ENCODE measurements at places on chromosomes 2 and 18.

DNA sequence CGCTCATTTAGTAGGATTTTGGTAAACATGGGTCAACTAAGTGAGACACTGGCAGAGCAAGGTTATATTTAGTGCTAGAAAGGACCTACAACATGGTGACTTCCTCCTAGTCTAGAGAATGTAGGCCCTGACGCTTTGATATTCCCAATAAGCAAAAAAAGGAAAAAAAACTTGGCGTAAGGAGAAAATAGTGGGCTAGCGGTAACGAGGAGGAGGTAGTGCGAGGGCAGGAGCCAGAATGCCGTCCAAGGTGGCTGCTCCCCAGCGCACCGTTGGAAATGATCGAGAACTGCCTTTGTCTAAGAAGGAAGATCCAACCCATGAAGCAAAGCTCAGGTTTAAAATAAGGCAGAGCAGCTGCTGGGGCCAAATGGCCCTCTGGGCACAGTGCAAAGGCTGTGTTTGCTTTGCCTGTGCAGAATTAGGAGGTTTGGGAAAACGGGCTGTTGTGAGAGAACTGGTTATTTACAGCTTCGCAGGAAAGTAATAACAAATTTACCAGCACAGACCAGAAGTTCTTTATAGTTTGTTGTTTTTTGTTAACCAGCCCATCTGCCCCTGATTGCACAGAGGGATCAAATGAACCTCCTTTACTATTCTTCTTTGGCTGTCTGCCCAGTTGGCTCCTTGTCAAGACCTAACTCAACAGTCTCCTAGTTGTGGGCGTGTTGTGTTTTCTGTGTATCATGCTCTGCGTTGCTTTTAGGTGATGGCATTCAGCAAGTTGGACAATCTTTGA, 86.6 kb downstream of the ITGB1BP1 start:
- DNase-seq, result no peak

- no peak for DNase-seq
Observed at GRCh38 chr2:36797324-36798070, 101.0 kb downstream of the VIT start.

GRCh38 chr2:42382144-42382543, 21.1 kb upstream of the COX7A2L start:
- DNase-seq, result no peak

- DNase-seq, result no peak
Observed at GRCh38 chr18:3611313-3612090, 161.5 kb downstream of the TGIF1 start.

- DNase-seq, result no peak
Observed at GRCh38 chr18:13362607-13363006, 144.0 kb downstream of the LDLRAD4 start.

DNA sequence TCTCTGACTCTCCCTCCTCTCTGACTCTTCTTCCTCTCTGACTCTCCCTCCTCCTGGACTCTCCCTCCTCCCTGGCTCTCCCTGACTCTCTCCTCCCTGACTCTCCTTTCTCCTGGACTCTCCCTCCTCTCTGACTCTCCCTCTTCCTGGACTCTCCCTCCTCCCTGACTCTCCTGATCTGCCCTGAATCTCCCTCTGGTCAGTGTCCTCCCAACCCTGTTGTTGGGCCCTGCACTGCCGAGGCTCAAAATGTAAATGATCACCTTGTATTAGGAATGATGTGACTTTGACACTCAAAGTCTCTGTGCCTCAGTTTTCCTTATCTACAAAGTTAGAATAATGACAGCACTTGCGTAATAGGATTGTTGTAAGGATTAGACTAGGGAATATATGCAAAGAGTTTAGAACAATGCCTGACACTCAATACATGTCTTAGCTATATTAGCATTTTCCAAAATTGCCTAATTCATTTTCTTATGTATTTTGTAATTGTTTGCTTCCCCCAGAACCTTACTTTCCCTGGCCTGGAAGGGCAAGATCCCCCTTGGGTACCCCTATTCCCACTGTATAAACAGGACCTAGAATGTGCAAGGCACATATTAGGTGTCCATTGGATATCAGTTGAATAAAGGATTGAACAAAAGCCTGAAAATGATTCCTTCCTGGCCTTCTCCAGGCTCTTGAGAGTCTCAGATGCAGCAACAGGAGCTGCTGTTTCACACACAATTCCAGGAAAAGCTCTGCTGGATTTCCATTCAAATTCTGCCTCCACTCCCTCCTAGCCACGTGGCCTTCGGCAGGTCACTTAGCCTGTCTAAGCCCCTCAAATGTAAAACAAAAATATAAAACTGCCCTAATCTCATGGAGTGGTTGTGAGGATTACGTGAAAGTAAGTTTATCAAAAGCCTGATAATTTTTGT, 170.1 kb downstream of the INHBB start:
- no peak for DNase-seq

GRCh38 chr2:14903709-14904374, 271.3 kb downstream of the LRATD1 start:
- peak; percentile 69 for DNase-seq

DNA sequence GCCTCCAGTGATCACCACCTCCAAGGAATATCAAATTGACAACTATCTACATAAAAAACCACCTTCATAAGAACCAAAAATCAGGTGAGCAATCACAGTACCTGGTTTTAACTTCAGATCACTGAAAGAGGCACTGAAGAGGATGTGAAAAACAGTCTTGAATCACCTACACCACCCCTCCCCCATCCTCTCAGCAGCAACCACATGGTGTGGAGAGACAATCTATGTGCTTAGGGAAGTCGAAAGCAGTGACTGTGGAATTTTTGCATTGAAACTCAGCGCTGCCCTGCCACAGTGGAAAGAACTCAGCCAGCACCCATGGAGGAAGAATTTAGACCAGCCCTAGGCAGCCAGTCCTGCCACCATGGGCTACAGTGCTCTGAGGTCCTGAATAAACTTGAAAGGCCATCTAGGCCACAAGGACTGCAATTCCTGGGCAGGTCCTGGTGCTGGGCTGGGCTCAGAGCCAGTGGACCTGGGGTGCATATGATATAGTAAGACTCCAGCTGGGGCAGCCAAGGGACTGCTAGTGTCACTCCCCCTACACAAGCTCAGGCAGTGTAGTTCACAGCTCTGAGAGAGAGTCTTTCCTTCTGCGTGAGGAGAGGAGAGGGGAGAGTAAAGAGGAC, 75.6 kb downstream of the ATL2 start:
- DNase-seq, result peak; percentile 22

- DNase-seq, result no peak
Observed at GRCh38 chr2:28643327-28643726, 108.3 kb upstream of the PPP1CB start.

DNA sequence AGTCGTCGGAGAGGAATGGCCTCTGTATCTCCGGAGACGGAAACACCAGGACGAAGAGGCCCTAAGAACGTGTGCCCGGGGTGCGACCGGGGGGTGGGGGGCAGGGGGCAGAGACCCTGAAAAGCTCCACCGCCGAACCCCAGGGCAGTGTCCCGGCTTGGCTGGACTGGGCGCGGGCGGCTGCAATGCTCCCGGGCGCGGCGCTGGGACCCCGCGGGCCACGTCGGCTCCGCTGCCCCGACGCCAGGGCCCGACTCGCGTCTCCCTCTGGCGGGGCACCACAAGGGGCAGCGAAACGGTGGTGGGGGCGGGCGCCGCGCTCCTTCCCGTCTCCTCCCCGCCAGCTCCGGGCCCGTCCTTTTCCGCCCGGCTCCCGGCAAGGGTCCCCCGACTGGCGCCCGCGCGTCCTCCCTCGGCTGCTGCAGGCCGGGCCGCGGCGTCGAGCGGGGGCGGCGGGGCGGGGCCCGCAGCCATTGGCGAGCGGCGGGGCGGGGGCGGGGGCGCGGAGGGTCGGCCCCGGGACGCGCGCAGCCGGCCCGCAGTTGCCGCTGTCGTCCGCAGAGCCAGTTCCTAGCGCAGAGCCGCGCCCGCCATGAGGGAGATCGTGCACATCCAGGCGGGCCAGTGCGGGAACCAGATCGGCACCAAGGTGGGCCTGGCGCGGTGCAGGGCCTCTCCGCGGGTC, at the start of gene TUBB6:
TSS of gene TUBB6 (plus strand) at position 541 of the 685 bp plus-strand sequence. CDS start at position 593, 52 bp downstream.
- DNase-seq, result peak; percentile 21
